Left ventricle myocardium superior (tissue), 1 donor: ENCODE measurements at places on chromosomes 12 and 14.

DNA sequence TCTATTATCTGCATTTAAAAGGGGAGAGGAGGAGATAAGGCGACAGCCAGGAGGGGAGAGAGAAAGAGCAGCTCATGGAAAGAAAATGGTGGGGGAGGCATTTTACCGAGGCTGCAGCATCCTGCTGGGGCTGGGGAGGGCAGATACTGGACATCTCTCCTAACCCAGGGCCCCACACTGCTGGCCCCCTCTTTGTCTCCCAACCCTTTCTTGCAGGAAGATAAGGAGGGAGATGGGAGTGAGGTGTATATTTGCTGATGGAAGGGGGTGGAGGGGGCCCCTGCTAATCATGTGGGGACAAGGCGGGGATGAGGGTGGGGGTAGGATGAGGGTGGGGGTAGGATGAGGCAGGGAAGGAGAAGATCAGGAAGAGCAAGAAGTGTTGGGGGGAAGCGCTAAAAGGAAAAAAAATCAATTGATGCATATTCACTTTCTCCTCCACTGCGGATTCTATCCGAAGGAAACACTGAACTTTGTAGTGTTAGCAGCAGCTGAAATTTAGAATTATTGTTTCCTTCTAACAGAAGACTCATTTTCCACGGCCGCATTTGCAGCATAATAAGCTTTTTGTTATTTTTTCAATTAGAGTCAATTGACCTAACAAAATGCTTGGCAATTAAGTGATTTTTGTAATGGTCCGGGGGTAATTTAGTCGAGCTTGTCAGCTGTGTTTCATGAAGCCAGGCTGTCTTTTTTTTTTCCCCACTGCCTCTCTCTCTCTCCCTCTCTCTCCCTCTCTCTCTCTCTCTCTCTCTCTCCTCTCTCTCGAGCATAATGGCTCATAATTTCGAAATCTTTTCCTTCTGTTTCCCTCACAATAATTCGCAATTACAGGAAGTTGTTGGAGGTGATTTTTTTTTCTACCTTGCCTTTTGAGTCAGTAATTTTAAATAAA lies 1134.6 kb downstream of the BCL11B start:
- DNase-seq = no peak

DNA sequence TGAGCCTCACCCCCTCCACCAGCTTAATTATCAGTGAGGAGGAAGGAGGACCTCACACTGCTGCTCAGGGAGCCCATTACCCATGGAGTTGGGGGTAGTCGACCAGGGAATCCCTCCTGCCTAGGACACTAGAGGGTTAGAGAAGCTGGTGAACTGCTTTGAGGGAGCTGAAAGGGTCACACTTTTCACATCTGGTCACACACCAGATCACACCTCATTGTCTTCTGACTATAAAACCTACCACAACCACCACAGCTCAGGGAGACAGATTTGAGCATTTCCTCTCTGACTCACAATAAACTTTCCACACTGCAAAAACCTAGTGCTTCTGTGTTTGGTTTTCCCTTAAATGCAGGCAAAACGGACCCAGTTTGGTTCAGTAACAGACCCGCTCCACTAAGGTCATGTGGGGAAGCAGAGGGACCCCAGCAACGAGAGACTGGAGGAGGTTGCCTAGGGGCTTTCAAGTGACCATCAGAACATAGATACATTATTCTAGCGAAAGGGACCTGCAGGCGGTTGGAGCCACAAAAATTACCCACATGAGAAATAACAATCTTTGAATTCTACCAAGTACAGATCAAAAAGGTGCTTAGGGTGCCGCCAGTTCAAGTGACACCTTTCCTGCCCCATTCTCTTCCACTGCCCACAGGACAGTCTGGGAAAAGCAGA lies 151.4 kb upstream of the AVPR1A start:
- DNase-seq = no peak

GRCh38 chr12:114013575-114014345 lies 47.6 kb upstream of the RBM19 start:
- no peak for DNase-seq

GRCh38 chr12:131424270-131424669 lies 286.6 kb upstream of the SFSWAP start:
- no peak for DNase-seq

GRCh38 chr12:29782285-29782870 lies 1.4 kb downstream of the TMTC1 start:
- DNase-seq = no peak

DNA sequence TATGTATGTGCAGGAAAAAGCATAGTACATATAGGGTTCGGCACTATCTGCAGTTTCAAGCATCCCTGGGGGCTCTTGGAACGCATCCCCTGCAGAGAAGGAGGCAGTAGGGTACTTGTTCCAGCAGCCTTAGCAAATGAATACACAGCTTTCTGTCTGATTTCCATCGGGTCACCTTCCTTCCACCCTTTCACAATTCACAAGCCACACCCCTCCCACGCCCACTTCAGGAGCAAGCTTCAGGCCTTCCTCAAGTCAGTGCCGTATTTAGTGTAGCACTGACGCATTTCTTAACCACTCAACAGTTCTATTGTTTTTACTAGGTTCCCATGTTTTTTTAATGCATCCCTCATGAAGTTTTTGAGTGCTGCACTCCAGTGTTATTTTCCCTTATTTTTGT lies 64.2 kb downstream of the CLMN start:
- DNase-seq = no peak

- DNase-seq = no peak
Observed at GRCh38 chr12:24977711-24978110, 28.8 kb upstream of the BCAT1 start.

GRCh38 chr14:54356172-54356571 lies 40.6 kb upstream of the CDKN3 start:
- DNase-seq = no peak
